ENCODE measurements at places on chromosomes 7 and 10.
A peak's percentile ranks its signal among the peaks of the same experiment; 100 is the strongest.

DNA sequence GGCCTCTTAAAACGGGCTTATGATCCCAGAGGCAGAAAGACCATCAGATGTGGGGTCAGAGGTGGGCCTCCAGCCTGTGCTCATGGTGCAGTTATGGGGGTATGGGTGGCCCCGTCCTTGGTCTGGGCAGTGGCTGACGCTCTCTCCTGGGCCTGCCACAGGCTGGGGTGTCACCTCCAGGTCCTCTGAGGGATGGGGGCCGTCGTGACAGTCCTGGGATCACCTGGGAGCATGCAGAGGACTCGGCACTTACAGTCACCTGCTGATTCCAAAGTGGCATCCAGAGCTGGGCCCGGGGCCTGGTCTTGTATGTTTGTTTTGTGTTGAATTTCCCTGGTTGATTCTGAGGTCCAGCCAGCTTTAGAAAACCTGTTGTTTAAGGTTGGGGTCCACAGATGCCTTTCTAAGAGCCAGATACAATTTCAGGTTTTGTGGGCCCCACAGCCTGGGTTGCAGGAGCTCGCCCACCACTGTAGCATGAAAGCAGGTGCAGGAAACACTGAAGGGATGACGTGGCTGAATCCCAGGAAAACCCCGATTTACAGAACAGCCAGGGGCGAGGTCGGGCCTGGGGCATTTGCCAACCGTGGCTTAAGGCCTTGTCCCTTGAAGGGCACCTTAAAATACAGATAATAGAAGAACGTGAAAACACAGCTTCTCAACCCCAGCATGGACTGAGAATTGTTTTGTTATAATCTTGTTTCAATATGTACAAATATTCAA is 170.7 kb upstream of the PPP2R2D start:
- no peak for DNase-seq

- peak; percentile 4 for DNase-seq
Observed at GRCh38 chr10:49519717-49520116, 19.2 kb downstream of the ERCC6 start.

GRCh38 chr10:17805921-17806577 is 3.1 kb upstream of the MRC1 start:
- no peak for DNase-seq

DNA sequence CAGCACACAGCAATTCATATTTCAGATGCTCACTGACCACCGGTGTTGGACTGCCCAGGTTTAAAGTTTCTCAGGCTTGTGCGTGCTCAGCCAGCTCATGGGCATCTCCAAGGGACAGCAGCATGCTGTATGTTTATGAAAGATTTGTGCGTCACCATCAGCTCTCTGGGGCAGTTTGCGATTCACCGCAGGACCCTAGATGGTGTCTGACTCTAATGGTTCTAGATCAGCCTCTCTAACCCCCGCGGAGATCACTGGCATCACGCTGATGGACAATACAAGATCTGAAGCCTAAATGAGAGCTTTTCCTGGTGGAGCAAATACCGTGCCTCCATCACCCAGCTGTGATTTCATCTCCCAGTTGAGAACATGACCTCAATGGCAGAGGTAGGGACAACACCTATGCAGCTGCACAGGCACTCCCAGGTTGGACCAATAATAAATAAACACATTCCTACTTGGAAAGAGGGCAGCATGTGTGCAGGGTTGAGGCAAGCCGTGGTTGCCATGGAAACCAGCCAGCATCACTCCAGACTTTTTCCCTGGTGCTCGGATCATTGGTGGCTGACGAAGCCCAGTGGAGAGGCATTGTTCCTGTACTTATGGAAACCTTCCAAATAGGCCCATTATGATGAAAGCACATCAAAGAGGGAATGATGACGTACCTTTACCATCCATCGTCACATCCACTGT is 253.6 kb downstream of the KCNMA1 start:
- no peak for DNase-seq

DNA sequence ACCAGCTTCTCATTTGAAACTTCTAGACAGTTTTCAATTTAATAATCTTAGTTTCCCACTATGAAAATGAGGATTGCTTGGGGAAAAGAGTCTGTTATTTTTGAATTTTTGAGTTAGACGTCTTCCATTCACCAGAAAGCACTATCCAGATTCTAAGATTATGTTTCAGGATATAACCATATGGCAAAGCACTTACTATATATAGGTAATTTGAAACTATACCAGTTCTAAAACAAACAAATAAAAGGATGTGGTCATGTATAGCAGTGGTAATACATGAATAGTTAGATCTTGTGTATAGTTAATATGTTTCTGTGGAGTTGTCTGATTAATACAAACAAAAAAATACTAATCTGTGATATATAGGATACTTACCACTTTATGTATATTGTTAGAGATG is 320.0 kb downstream of the EXOC4 start:
- no peak for DNase-seq

GRCh38 chr10:14016011-14016536 is 314.6 kb downstream of the FRMD4A start:
- no peak for DNase-seq

GRCh38 chr10:47027108-47027783 is 116.0 kb downstream of the PTPN20 start:
- no peak for DNase-seq

DNA sequence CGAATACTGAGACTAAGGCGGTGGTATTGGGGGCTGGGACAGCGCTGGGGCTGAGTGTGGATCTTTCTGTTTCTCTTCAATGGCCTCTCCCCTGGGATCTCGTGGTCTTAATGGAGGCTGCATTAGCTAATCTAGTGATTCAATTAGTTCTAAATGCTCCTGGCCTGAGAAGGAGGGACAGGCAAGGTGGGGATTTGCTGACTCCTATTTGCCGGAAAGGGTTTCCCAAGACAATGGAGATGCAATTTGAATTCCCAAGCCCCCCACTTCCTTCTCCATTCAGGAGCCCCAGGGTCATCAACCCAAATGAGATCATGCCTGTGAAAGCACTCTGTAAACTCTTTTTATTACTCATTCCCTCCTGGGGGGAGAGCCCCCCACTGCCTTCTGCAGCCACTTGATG is 111.7 kb upstream of the PLXNA4 start:
- DNase-seq: no peak

- DNase-seq: no peak
Observed at GRCh38 chr10:2938869-2939268, 128.5 kb upstream of the PFKP start.

GRCh38 chr10:110207011-110207804 is at the start of gene MXI1:
MXI1 (plus strand) TSS chr10:110207605; CDS start chr10:110207809, 204 bp downstream.
- peak; percentile 44 for DNase-seq

DNA sequence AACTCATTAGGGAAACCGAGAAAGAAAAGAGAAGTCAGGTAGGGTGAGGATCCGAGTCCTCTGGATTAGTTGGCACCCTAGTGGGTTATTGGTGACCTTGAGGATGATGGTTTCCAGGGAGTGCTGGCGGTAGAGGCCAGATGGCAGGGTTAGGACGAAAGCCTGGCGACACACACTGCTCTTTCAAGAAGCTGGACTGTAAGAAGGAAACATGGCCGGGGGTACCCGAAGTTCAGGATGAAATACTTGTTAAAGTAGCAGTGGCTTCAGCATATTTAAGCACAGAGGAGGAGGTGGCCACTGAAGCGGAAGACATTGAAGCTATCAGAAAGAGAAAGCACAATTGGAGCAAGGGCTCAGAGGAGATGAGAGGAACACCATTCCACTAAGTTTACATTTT is 224.6 kb downstream of the RELN start:
- DNase-seq: no peak
